ENCODE measurements at places on chromosomes 7 and 10. TPM values are rescaled to one million over a fixed set of nuclear protein-coding genes. Genes with fewer than 3 reads are reported as not detected.

The NANOS1 gene
- polyA plus RNA-seq = 2.2 TPM

The NXPH1 gene
- polyA plus RNA-seq = 0.45 TPM

The CTNNA3 gene
- polyA plus RNA-seq = 0.71 TPM

The POMZP3 gene
- polyA plus RNA-seq = 8.7 TPM

The LIPF gene
- polyA plus RNA-seq = not detected

The ZNF138 gene
- 38.7 TPM for polyA plus RNA-seq

The ZMIZ1 gene
- 9.2 TPM for polyA plus RNA-seq

The FGFBP3 gene
- 65.7 TPM for polyA plus RNA-seq

The RNF133 gene
- polyA plus RNA-seq = not detected

The RARRES2 gene
- polyA plus RNA-seq = 314 TPM

The CNPY1 gene
- polyA plus RNA-seq = not detected

The SLC12A9 gene
- polyA plus RNA-seq = 10.3 TPM

The SUN3 gene
- polyA plus RNA-seq = not detected

The CYP3A7 gene
- 0.19 TPM for polyA plus RNA-seq

The SSMEM1 gene
- polyA plus RNA-seq = not detected

The NEUROD6 gene
- polyA plus RNA-seq = not detected

The ASB13 gene
- polyA plus RNA-seq = 11.3 TPM

The SKIDA1 gene
- polyA plus RNA-seq = 0.94 TPM

The ZNF488 gene
- 2.5 TPM for polyA plus RNA-seq

The STK31 gene
- 0.55 TPM for polyA plus RNA-seq

The ZNF282 gene
- polyA plus RNA-seq = 7.2 TPM

The MGMT gene
- polyA plus RNA-seq = 21.9 TPM

The OR6V1 gene
- not detected for polyA plus RNA-seq

The INHBA gene
- 1.0 TPM for polyA plus RNA-seq

The MYOF gene
- polyA plus RNA-seq = 0.45 TPM

The CALML5 gene
- 0.26 TPM for polyA plus RNA-seq

The RBP4 gene
- 0.79 TPM for polyA plus RNA-seq
